ENCODE measurements at places on chromosomes 7 and 10.

GRCh38 chr7:20411372-20411771 is 80.7 kb downstream of the ITGB8 start:
- no peak for DNase-seq

DNA sequence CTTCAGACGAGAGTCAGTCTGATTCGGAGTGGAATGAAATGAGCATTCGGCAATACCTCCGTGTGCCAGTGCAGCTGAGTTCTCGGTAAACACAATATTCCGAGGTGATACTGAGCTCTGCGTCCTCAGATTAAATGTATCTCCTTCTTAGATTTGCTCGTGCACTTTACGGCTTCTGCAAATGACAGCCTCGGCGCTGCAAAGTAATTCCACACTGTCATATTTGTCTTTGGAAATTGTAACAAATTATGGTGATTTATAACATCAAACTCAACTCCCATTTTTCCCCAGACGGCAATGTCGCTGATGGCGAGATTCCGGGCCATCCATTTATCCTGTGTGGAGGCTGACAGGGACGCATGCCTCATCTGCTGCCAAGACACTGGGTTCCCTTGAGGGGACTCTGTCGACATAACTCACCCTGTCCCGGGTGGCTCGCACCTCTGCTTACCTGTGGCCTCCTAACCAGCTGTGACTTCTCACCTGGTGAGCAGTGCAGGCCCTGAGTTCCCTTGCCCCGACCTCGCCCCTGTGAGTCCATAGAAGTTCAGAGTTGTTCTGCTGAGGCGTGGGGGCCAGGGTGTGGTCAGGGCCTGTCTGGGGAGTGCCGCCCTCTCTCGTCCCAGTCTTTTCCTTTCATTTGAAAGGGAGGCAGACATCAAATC is 201.9 kb downstream of the ADARB2 start:
- no peak for DNase-seq

DNA sequence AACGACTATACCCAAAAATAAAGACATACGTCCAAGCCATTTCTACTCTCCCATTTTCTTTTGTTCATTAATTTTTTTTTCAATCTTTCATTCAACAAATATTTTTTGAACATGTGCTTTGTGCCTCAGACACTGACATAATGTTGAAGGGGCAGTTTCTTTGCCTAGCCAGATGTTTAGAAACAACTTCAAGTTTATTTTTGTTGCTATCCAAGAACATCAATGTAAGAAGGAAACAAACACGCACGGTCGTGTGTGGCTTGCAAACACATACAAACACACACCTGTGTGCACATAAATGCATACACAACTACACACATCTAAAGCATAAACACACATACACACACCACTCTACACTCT is 39.9 kb downstream of the BTBD16 start:
- DNase-seq = no peak

DNA sequence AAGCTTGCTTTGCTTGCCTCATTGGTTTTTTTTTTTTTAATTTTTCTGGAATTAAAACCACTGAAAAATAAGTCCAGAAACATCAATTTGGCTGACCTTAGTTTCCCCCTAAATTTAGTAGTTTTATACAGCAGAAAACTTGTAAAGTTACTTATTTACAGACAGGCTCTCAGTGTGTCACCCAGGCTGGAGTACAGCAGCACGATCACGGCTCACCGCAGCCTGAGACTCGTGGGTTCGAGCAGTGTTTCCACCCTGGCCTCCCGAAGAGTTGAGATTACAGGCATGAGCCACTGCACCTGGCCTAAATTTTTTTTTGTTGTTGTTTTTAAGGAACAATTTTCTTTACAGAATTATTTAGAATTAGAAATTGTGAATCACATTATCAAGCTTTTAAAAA is 250.5 kb downstream of the SDK1 start:
- DNase-seq = no peak

DNA sequence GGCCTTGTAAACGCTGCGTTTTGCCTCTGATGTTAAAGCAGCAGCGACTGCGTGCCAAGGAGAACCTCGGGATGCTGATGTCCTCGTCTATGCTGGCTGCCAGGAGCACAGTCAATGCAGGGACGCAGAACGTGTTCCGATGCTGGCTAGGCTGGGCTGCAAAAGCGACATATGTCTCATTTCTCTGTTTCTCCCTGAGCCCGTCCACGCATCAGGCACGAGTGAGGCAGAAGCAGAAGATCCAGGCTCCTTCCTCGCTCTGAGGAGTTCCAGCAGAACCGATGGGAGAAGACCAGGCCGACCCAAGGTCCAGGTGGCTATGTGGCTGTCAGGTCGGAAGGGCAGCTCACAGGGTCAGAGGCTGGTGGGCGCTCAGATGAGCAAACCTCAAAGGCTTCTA is 3.7 kb upstream of the FOXL3 start:
- DNase-seq = no peak

DNA sequence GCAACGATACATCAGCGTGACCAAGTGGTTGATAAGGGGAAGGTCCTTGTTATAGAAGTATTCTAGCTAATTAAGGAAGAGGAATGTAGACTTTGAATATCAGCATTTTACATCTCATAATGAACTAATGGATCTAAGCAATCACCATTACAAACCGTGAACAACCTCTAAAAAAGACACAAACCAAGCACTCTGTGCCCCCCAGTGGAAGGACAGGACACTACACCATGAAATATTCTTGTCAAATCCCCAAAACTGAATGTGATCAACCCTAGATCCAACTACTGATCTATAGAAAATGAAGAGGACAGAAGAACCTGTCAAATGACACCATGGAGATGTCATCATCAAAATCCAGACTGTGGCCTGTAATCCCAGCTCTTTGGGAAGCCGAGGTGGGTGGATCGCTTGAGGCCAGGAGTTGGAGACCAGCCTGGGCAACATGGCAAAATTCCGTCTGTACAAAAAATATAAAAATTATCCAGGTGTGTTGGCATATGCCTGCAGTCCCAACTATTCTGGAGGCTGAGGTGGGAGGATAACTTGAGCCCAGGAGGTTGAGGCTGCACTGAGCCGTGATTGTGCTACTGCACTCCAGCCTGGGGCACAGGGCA is 111.3 kb upstream of the CARD11 start:
- peak; percentile 60 for DNase-seq

GRCh38 chr7:23268746-23269145 is 22.2 kb downstream of the GPNMB start:
- DNase-seq = peak; percentile 33

DNA sequence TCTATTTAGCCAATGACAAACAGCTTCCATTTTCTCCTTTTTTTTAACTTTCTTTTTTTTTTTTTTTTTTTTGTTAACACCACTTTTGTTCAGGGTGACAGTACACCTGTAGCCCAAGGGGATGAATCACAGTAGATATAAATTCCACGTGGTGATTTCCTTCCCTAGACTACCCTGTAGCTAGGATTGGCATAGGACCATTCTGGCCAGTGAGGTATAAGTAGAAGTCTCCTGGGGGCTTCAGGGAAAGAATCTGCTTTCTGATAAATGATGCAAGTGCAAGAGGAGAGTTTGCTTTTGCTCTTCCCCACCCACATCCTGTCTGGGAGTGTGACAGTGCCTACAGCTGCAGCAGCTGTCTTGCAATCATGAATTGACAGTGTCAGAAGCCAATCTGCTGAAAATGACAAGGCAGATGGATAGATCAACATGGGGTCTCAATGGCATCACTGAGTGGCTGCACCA is 63.2 kb upstream of the TOMM7 start:
- DNase-seq = no peak

- DNase-seq = no peak
These were observed 73.0 kb upstream of the LRRTM3 start for GRCh38 chr10:66852811-66853210.

GRCh38 chr7:25926009-25926408 is 226.0 kb upstream of the NFE2L3 start:
- DNase-seq = no peak

GRCh38 chr10:72783410-72783833 is 91.5 kb downstream of the MCU start:
- DNase-seq = no peak
